Stimulated activated CD8-positive, alpha-beta memory T cell treated with anti-CD3 and anti-CD28 coated beads, Interleukin-7, amount 100 ng/mL, for 1 hour (primary cell): ENCODE measurements at places on chromosomes 2 and 18.

DNA sequence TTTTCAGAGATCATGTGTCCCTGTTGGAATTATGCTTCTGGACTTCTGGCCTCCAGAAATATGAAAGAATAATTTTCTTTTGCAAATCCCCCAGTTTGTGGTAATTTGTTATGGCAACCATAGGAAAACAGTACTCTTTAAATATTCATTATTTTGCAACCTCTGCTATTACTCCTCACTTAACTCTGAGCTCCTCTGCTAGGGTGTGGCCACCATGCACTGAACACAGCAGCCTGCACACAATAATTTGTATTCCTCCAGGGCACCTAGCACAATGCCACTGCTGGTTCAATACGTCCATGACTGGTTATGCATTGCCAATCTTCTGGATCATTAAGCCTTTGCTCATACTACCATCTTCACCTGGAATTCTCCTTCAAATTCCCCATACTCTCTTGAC is 232.0 kb downstream of the CNTNAP5 start:
- DNase-seq, result no peak

- no peak for DNase-seq
Measured at GRCh38 chr2:198767694-198768093, 690.0 kb downstream of the SATB2 start.

- no peak for DNase-seq
Measured at GRCh38 chr18:74672371-74672770, 74.7 kb downstream of the ZNF407 start.

DNA sequence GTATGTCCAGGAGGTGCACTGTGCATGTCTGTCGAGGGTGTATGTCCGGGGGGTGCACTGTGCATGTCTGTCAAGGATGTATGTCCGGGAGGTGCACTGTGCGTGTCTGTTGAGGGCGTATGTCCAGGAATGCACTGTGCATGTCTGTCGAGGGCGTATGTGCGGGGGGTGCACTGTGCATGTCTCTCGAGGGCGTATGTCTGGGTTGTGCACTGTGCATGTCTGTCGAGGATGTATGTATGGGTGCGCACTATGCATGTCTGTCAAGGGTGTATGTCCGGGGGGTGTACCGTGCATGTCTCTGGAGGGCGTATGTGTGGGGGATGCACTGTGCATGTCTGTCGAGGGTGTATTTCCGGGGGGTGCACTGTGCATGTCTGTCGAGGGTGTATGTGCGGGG is 249.3 kb upstream of the MYT1L start:
- no peak for DNase-seq

DNA sequence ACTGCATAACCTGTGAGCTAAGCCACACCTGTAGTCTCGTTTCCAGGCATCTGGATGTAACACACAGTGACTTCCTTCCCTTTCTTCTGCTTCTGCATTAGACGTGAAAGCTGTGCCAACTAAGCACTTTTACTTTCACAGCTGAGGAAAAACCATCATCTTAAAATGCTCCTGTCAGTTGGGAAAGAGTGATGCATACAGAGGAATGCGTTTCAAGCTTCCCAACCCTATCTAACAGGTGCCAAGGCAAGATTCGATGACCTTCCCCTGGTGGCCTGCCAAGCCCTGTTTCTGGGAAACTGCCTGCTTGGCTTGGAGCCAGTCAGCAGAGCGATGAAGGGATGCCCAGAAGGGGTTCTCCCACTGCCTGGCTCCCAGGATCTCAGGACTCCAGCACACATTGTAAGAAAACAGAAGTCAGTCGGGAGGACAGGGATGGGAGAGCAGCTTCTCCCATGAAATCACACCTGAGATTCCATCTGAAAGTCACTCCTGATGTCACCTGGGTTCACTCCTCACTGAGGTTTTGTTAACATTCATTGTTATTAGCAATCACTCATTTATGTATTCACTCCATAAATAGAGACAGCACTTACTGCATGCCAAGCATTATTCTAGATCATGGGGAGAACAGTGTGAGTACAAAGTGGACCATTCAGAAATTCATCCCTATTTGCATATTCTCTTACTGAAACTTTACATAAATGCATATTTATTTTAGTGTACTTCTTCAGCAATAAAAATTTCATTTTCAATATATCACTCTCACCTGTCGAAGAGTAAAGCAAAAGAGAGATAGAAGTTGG is 64.1 kb downstream of the DTNA start:
- DNase-seq, result no peak

GRCh38 chr2:41489638-41490037 is 558.2 kb upstream of the PKDCC start:
- DNase-seq, result no peak

DNA sequence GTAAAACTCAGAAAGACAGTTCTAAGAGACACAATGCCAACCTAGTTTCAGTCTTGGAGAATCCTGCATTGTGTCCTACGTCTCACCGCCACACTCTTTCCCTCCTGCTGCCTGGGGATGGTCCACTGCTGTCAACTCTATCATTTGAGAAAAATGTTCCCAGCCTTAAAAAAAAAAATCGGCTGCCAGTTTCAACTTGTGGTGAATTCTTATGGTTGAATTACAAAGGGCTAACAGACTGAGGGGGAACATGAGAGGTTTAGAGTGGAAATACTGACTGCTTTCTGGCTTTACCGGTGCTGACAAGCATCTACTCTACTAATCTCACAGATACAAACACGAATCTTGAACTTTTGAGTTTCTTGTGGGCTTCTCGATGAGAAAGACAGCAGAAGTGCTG is 74.0 kb downstream of the NAB1 start:
- no peak for DNase-seq

DNA sequence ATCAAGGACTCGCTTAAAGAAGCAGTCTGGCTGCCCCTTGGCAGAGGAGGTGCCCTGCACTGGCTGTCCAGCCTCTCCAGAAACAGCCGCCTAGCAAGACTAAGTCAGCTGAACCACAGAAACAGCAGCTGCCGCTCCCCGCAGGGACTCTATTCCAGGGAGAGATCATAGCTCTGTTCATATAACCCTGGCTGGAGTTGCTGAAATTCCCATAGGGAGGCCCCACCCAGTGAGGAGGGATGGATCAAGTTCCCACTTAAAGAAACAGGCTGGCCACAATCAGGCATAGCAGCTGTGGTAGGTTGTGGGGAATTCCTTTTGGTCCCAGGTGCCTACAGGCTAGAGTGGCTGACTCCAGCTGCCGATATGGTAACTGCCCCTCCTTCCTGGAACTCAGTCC is 74.2 kb upstream of the MC4R start:
- no peak for DNase-seq

DNA sequence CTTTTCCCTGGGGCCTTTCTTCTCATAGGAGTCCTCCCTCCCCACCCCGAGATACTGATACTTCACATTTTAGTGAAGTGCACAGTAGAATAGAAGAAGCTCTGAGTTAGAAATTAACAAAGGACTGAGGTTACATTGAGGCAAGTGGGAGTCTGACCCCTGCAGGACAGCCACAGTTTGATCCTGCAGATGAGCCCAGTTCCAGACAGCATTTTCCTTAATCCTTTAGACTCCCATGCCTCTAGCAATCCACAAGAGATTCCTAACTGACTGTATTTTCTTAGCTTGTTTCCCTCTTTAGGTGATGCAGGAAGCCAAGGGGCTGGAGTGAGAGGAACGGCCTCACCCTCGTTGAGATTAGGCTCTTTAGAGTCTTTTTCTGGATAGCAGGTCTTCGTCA is 204.0 kb downstream of the CYRIA start:
- DNase-seq, result no peak

DNA sequence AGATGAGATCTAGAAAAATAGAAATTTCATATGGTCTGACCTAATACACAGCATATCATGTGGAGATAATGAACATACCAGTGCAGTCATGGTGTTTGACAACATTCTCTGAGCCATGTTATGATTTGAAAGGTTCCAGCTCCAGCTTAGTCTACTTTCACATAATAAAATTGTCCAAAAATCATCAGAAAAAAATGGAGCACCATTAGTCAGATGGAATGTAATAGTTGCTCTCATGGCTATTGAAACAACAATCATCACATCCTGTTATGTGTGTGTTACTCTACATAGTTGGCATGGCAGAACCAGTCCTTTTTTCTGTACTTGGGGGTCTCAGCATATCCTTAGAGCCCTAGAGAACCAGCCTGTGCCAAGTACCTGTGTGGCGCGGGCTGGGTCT is 678.9 kb upstream of the FANCL start:
- no peak for DNase-seq

DNA sequence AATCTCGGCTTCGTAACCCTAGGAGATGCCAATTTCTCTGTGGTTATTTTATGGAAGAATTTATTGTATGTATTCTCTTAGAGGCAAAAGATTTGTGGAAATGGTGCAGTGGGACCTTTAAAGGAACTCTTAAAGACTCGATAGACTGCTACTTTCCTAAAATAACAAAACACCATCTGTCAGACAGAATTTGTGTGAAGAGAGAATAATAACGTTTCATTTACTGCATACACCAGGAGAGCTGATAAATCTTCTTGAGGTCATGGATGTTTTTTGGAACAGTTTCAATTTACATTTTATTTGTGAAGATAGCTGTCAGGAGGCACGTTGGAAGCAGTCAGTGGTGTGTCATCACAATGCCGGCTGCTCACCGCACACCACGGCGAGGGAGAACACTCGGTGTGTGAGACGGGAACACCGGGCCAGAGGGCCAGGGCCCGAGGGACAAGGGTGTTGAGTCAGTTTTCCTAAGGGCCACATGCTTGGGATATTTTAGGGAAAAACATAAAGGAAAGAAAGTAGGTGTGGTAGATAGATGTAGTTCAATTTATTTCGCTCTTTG is 1681.0 kb upstream of the DDX18 start:
- no peak for DNase-seq

DNA sequence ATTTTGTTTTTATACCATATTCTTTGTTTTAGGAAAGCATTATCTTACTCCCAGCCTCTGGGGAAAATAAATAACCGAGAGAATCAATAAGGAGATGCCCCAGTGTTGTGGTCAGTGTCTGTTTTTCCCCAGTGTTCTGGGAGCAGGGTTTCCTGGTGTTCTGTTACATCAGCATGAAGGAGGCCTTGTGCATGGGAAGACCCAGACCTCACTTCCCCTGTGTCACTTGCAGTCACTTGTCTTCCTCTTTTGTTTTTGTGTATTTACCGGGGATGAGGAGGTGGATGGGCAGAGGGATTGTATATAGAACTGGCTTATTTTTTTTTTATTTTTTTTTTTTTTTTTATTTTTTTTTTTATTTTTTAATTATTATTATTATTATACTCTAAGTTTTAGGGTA is 45.0 kb upstream of the MGAT5 start:
- DNase-seq, result no peak

DNA sequence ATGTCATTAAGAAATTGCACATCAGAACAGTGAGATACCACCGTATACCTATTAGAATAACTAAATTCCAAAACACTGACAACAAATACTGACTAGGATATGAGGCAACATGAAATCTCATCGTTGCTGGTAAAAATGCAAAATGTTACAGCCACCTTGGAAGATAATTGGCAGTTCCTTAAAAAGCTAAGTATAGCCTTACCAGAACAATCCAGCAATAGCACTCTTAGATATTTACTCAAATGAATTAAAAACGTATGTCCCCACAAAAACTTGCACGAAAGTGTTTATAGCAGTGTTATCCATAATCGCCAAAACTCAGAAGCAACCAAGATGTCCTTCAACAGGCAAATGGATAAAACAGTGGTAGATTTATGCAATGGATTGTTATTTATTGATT is 241.7 kb downstream of the EPHA4 start:
- no peak for DNase-seq

DNA sequence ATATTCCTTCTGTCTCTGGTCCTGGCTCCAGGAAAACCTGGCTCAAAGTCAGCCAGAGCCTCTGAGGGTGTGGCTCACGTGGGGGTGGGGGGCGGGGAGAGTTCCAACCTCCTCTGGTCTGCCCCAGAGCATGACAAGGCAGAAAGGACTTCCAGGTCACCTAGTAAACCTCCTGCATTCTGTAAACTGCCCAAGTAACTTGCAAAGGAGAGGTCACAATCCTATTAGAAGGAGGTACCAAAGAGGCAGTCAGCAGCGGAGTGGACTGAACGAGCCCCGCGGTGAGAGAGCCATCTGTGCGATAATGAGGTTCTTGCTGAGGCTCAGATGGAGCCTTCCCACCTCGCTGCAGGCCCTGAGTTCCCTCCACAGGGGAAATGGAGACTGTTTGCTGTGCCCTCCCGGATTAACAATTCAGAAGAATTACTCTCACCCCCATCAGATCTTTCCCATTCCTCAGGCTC is 58.9 kb upstream of the GATA6 start:
- DNase-seq, result no peak

- no peak for DNase-seq
Measured at GRCh38 chr2:207831584-207832248, 62.0 kb upstream of the FZD5 start.

DNA sequence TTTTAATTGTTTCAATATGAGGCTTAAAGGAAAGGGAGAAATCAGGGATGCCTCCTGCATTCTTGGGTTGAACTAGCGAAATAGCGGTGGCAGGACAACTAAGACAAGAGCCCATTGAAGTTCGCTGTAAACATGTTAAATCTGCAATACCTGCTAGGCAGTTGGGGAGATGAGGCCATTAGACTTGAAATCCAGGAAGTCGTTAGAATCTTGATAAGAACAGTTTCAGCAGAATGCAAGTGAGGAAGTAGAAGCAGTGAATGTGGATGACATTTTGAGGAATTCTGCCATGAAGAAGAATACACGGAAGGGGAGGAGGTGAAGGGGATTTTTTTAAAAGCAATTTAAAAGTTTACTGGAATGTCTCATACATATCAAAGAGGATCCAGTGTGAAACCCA is 109.7 kb downstream of the LPIN1 start:
- no peak for DNase-seq

- DNase-seq, result no peak
Measured at GRCh38 chr2:59932341-59932740, 621.1 kb downstream of the BCL11A start.

GRCh38 chr18:30280861-30281470 is 761.6 kb downstream of the DSC3 start:
- no peak for DNase-seq

DNA sequence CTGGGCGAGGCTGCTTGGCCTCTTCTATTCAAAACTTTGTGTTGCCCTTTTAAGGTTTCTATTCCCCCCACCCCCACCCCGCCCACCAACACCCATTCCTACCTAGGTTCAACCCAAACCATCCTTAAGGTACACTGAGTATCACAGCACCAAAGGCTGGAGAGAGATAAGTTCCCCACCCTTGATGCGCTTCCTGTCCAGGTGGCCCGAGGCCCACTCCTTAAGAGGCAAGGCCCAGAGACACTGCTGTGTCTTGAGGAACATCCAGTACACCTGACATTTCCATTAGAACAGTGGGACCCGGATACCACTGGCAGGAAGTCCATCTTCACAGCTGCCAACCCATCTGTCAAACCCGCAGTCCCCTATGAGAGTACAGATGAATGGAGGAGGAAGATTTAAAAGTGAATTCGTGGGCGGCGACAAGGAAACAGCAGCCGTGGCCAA is 277 bp upstream of the INPP1 start:
- DNase-seq, result no peak

- no peak for DNase-seq
Measured at GRCh38 chr2:60295636-60295962, 257.9 kb downstream of the BCL11A start.

DNA sequence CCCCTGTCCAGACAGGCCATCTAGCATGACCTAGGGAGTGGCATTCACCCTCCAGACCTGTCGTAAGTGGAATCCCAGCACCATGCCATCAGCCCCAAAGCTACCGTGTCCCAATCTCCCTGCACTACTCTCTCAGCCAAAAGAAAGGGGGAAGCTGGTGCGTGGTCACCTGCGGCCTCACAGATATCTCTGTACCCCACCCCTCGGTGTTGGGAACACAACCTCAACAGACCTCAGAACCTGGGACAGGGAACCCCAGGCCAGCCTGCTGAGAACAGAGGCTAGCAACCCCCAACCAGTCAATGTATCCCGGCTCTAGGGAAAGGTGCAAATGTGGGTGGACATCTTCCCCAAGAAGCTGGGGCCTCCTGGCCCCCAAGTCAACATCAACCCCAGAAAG is 38.2 kb downstream of the LMAN2L start:
- no peak for DNase-seq
